ENCODE measurements at places on chromosomes 7 and 10. TPM values are rescaled to one million over a fixed set of nuclear protein-coding genes. Genes with fewer than 3 reads are reported as not detected.

The DNMBP gene
- total RNA-seq, result 7.9 TPM

The ATOH7 gene
- not detected for total RNA-seq

The SSC4D gene
- 1.4 TPM for total RNA-seq

The NUDT13 gene
- total RNA-seq, result 2.7 TPM

The IRF5 gene
- 5.6 TPM for total RNA-seq

The AOC1 gene
- total RNA-seq, result 0.37 TPM

The NPSR1 gene
- total RNA-seq, result not detected

The OPALIN gene
- total RNA-seq, result not detected

The PBLD gene
- total RNA-seq, result 3.1 TPM

The OR2A7 gene
- total RNA-seq, result 1.0 TPM

The ANXA8L1 gene
- 5.1 TPM for total RNA-seq

The PITX3 gene
- total RNA-seq, result not detected

The NUTM2A gene
- 1.6 TPM for total RNA-seq

The ADARB2 gene
- 0.27 TPM for total RNA-seq

The CALD1 gene
- total RNA-seq, result 194 TPM

The RASA4 gene
- 33.5 TPM for total RNA-seq

The HOXA2 gene
- total RNA-seq, result 0.13 TPM

The TMEM140 gene
- total RNA-seq, result 10.0 TPM

The ANKRD1 gene
- 1,867 TPM for total RNA-seq
